NCI-H187 (cell line): ENCODE measurements at places on chromosomes 5 and 9.

- DNase-seq, result no peak
Measured at GRCh38 chr9:89436326-89436725, 61.6 kb downstream of the SEMA4D start.

DNA sequence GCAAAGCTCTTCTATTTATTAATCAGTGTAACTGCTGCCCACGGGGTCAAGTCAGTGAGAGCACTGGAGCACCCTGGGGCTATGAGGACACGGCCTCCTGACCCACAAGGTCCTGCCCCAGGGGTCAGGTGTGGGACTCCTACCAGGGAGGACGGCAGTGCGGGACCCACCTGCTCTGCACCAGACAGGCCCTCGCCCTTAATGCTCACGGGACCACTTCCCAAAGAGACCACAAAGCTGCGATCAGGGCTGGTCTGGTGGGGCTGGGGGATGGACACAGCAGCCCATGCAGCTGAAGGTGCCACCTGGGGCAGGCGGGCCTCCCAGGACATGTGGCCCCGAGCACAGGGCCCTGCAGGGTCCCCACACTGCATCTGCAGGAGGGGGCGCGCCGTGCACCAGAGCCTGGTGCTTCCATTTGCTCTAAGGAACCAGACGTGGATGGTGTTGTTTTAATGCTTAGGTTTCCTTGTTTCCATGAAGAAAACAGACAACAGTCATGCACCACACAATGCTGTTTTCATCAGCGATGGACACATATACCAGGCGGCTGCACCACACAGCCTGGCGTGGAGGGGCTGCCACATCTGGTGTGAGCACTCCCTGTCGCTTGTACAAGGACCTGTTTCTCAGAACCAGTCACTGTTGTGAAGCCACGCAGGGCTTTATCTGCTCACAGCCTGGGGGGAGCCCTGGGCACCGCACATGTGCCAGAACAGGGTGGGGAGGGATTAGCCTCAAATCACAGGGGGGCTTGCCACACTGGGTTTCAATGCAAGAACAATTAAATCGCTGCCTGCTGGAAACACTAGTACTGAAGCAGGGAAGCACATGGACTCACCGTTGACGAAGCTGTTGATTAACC is 22.6 kb downstream of the CLPTM1L start:
- DNase-seq, result no peak

- DNase-seq, result no peak
Measured at GRCh38 chr5:124742983-124743601, 3.3 kb downstream of the ZNF608 start.

GRCh38 chr9:8651846-8652215 is 852.3 kb upstream of the DMAC1 start:
- no peak for DNase-seq
